Activated CD8-positive, alpha-beta memory T cell treated with anti-CD3 and anti-CD28 coated beads for 1 hour (primary cell): ENCODE measurements at places on chromosomes 3 and 15.

DNA sequence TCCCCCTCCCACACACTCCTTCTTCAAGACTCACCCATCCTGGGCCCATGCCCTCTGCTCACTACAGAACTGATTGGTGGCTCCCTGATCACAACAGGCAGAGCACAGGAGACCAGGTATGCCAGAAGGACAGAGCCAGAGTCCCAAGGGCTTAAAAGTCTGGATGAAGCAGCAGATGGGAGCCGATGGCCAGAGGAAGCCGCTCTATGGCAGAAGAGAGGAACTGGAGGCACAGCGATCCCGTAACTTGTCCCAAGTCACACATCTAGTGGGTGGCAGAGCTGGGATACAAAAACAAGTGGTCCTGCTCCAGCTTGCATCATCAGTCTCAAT, 20.7 kb downstream of the ITGA11 start:
- DNase-seq: no peak

DNA sequence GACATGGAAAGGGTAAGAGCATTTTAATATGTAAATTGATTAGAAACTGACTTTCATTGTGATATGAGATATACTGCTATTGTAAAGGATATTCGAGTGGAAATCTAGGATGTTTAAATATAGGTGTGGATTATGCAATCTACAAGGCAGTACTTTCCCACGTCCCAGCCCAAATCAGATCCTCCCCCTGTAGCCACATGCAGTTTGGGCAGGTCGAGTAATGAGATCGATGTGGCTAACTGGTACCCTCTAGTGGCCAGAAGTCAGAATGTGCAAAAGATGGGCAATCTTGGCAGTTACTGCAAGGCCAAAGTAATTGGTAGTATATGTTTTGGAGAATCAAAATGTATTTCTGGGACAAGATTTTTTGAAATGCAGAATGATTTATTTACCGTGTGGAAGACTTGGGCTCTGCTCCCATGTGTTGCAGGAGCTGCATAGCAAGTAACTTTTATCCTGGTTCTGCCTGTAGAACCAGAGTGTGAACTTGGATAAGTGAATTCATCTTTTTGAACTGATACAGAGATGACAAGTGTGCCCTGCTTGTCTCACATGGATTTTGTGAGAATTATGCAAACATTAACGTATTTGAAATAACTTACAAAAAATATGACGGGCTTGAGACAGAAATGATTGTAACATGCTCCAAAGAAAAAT, 94.5 kb upstream of the ADAMTSL3 start:
- DNase-seq: no peak

- DNase-seq: no peak
Observed at GRCh38 chr3:45826908-45827307, 15.0 kb downstream of the LZTFL1 start.

DNA sequence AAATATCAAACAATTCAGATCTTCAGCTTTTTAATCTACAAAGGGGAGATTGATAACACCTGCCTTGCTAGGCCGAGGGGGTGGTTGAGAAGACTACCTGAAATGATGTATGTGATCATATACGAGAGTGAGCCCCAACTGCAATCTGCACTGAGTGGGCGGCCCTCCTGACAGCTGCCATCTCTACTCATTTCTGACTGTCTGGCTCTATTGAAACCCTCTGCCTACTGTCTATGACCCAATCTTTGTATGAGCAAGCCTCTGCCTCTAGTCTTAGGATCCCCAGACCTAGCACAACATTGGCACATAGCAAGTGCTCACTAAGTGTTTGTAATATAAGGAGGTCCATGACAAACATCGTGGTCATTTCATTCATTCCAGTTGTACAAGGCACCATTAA, 144.4 kb upstream of the NR2F2 start:
- DNase-seq: no peak

DNA sequence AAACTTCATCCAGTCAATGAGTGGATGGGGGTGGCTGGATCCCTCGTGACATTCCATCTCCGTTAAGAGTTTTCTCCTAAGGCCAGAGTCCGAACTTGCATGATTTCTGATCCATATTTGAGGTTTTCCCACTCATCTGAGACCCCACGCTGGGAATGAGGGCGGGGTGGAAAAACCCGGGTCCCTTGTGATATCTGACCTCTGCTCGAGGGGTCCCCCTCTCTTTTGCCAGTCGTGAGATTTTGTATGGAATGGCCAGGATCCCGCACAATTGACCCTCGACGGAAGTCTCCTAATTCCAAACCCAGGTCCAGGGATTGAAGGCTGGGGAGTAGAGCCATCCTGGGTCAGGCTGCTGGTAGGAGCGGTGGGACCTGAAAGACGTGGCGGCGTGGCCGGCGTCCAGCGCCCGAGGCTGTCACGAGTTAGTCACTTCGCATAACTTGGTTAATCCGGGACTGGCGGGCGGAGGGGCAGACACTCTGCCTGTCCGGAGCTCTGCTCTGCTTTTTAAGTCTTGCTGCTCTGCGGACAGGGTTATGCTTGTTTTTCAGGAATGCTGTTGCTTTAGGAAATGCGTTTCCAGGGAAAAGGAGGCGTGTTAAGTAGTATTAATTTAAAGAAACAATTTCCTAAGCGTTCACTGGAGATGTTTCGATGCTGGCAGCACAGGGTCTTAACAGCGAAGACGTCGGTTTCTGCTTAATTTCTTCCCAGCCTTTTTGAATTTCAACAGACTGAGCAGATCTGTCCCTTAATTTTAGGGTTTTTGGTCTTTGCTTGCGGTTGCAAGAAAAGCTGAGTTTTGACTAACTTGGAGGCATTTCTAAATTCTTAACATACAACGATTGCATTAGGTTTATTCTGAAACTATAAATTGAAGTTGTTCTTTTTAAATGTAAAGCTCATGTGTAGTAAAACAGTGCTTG, 69.7 kb upstream of the LRRFIP2 start:
- DNase-seq: no peak

- DNase-seq: no peak
Observed at GRCh38 chr3:106092792-106093191, 224.0 kb upstream of the CBLB start.
